ENCODE measurements at places on chromosomes 4 and X.

GRCh38 chr4:576991-577498 lies 950 bp upstream of the TMEM271 start:
- DNase-seq: no peak

GRCh38 chrX:13126775-13127174 lies 82.4 kb upstream of the FAM9C start:
- no peak for DNase-seq

DNA sequence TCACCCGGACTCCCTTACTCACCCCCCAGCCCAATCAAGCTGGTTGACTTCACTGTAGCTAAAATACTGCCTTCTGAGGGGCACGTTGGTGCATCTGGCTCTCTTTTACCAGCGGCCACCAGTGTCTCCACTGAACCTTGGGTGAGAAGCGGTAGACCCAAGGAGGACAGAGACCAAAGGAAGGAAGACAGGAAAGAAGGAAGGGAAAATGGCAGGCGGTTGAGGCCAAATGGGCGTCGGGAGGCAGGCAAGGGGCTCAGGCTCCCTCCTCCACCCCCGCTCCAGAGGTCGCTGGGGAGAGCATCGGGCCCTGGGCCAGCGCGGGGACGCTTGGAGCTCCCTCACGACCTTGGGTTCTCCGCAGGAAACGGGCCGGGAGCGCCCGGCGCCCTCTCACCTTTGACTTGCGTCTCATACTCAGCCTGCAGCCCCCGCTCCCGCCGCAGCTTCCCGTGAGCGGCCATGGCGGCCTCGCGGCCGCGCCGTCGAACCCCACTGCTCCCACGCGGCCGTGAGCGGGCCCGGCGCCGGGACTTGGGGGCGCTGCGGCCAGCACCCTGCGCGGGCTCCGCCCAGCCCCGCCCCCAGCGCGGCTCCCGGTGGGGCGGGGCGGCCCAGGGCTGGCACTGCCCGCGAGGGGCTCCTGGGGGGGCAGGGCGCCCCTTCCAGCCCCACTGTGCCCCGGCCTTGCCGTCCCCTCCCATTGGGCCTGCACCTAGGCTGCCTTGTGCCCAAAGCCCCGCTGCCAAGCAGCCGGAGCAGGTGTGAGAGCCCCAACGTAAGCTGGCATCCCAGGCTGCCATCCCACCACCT lies at the start of gene ARHGAP4:
Gene ARHGAP4 (minus strand): TSS at position 526 of the 813 bp plus-strand sequence. CDS start 62 bp downstream, at position 464.
- DNase-seq: no peak

- DNase-seq: no peak
These were observed 3.9 kb upstream of the VAMP7 start for GRCh38 chrX:155877288-155877687.

DNA sequence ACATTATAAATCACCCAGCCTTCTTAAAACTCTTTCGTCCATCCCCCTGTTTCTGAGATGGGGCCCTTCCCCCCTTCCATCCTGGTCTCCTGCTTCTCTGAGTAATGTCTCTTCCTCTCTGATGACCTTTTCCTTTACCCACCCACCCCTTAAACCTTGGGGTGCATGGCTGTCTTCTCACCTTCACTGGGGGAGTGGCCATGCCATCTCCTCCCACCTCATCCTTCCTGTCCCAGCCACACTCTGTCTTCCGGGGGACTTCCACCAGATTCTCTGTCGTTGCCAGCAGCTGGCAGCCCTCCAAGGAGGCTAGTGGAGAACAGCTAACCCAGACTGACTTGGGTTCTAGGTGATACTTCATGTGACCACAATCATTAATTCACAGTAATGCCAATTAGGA lies 83.2 kb upstream of the SCML1 start:
- DNase-seq: no peak

Measured in activated effector memory CD4-positive, alpha-beta T cell treated with Interleukin-2 at 50 U/mL for 16 hours (primary cell).